ENCODE measurements at places on chromosomes 7 and 10.

DNA sequence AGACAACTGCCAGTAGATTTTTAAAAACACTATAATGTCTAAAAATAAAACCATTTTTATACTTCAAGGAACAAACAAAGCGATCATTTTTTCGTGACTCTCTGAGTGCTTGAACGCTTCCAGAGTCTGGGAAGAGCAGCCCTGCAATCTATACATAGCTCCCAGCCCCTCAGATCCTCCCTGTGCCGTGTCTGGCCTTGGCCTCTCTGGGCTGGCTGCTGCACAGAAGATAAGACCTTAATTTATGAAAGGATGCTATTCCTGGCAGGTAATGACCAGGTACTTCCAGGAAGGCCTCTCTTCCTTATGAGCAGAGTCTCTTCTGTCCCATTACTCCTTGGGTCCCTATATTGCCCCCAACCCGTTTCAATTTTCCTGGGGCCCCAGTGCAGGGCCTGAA is 200.9 kb upstream of the AOAH start:
- no peak for DNase-seq

DNA sequence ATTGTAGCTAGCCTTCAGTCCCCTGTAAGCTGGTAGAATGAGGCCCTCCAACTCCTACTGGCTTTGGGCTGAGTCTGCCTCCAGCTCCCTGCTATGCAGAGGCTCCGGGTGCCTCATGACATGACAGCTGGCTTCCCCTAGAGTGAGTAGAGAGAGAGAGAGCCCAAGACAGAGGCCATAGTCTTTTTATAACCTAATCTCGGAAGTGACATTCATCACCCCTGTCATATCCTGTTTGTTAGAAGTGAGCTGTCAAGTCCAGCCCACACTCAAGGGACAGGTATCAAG is 53.9 kb upstream of the CTBP2 start:
- no peak for DNase-seq

GRCh38 chr7:70569335-70569819 is 562.6 kb upstream of the GALNT17 start:
- DNase-seq: peak; percentile 40

DNA sequence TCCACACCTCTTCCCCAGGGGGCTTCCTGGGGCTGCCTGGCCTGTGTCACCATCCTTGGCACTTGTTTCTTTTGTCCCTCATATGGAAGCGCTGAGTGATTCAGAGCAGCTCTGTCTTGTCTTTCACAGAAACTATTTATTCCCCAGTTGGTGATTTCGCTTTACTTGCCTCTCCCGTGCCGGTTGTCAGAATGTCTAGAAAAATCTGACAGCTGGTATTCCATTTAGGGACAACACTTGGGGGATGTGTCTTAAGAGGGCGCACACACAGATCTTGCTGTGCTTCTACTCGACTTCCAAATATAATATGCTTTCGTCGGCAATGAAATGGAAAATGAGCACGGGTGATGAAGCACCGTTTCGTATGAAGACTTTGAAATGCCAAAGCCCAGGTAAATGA is 611.8 kb downstream of the CALN1 start:
- no peak for DNase-seq

GRCh38 chr7:4775848-4776623 is 613 bp downstream of the AP5Z1 start:
- no peak for DNase-seq

DNA sequence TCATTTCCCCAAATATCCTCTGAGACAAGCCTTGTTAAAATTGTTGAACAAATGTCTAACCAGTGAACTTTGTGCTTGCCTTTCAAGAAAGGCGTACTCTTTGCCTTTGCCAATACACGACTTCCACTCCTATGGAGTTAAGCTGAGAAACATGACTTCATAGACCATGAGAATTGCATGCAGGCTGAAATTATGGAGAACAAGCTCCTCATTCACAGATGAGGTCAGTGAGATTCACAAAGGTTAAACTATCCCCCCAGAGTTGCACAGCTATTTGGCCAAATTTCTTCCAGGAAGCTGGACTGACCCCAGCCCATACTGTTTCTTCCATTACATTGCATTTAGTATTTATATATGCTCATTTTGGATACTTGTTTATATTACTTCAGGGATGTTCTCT is 221.4 kb upstream of the SEMA3C start:
- DNase-seq: no peak

- DNase-seq: no peak
Observed at GRCh38 chr10:110285501-110285900, 19.2 kb downstream of the SMNDC1 start.

DNA sequence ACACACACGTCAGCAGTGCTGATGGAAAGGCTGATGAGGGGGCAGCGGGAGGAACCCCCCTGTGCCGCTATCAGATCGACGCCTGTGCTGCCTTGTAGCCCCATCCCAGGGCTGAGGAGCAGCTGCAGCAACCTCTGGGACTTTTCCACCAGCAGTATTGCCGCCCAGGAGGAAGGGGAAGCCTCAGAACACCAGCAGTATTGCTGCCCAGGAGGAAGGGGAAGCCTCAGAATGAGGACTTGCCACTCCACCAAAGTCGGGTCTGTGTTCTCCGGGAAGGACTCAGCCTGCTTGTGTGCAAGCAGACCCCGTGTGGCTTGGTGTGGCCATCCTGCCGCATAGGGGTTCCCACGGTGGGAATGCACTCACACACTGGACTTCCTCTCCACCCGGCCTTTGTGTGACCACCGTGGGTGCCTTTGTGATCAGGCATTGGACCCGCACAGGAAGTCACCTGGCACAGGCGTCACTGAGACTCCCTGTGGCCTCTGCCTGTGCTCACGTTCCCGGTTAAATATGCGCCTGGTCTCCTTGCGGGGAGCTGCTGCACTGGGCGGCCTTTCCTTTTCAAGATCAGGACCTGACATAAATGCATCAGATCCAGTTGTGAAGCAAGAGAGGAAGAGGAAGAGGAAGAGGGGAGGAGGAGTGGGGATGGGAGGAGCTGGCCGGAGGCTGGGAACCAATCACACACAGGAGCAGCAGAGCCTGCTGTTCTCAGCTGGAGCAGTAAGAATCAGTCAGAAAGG is 248.5 kb downstream of the DNAJB6 start:
- DNase-seq: no peak

DNA sequence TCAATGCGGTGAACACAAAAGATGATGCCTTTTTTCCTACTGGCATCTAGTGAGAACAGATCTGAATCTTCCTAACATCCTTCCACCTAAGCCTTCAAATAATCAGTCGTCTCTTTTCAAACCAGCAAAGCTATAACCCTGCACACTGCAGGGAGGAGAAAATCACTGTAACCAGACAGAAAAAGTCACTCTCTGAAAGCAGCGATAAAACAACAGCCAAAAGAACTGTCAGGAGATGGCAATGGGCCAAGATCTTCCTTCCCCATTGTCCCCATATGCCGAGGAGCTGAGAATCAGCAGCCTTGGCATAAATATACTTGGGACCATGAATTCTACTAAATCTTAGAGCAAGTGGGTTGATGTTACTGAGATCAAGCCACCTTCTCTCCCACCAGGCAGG is 13.1 kb downstream of the FZD9 start:
- DNase-seq: no peak

DNA sequence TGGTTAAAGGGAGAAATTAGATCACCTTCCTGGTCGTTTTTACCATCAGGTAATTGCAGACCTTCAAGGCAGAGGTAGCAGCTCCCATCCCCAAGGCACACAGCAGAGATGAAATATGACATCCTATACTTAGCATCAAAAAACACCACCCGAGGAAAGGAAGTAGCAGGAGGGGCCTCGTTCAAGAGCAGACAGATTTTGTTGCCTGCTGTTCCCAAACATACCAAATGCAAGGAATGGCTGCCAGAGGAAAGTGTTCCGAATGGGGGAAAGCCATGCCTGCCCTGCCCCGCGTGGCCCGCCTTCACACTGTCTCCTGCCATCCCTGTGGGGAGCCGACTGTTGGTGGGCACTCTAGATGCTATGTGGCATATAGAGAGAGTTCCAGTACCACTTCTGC is 18.0 kb downstream of the FKBP6 start:
- peak; percentile 6 for DNase-seq

GRCh38 chr10:81414038-81414437 is 461.0 kb upstream of the NRG3 start:
- peak; percentile 5 for DNase-seq

GRCh38 chr7:93198472-93198871 is 27.8 kb downstream of the HEPACAM2 start:
- no peak for DNase-seq

- no peak for DNase-seq
Observed at GRCh38 chr7:134587750-134588149, 38.8 kb downstream of the AKR1B15 start.

DNA sequence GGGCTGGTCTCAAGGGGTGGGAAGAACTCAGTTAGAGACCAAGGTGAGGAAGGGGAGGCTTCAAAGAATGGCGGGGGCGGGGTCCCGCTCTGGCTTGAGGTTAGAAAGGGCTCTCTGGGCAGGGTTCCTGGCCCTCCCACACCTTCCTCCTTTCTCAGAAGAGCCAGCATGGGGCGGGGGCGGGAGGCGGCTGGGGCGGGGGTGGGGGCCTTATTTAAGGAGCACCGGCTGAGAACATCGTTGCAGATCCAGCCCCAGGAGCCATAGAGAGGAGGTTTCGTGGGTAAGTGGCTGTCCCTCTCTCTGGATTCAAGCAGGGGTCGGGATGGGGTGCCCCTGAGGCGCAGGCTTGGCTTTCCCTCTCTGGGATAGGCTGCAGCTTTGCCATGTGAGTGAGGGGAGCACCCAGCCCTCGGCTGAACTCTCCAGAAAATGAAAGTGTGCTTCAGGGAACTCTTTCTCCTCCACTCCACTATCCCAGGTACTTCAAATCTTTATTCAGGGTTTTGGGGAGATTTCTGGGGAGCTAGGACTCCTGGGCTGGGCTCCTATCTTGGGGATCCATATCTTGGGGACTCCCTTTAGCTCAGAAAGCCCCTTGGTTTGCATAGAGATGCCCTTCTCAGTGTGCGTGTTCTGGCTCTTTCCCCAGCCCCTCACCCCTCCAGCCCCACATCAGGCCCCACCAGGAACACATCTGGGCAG is 3.3 kb upstream of the CUEDC2 start:
- no peak for DNase-seq

DNA sequence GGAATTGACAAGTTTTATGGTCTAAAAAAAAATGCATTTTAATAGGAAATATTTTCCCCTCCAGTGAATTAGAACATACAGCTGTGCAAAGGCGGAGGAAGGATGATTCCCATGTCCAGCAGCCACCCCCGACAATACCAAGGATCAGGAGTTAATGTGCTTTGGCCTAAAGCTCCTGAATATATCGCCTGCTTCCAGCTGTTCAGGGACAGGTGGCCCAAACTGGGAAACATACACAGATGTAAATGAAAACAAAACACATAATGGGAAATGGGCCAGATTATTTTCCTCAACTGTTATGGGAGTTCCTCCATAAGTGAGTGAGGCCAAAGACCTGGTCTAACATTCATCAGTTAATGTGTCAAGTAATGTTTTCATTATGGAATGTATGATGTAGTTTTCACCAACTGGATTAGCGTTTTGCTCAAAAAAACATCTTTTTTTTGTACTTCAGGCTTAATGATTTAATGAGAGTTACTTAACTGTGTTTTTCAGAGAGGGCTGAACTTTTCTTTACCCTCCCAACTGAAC is 55.1 kb upstream of the LAMB1 start:
- DNase-seq: no peak

GRCh38 chr10:66637273-66638036 is 288.4 kb upstream of the LRRTM3 start:
- DNase-seq: no peak

DNA sequence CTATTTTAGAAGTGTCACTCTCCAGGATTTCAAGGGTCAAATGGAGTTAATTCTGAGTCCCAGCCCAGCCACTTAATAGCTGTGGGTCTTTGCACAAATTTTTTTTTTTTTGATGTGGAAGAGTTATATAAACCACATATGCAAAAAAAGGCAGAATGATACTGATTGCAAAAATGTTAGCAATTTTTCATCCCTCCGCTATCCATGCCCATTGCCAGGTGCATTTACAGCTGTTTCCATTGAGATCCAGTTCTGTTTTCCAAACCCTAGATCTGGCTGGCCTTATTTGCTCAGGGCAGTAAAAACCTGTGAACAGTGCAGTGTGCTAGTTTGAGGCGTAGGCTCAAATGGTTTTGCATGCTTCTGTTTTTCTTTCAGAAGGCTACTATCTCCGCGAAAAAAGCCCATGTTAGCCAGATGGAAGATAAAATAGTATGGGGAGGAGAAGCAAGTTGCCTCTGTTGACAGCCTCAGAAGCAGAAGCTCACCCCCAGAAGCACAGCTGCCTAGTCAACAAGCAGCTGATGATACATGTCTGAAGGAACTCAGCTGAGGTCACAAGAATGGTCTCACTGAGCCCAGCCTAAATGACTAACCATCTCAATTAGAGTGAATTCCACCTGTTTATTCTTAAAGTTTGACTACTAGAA is 997 bp upstream of the ZNF138 start:
- DNase-seq: no peak

- DNase-seq: no peak
Observed at GRCh38 chr10:82815680-82816079, 940.7 kb downstream of the NRG3 start.

GRCh38 chr10:20877986-20878983 is 18.8 kb downstream of the NEBL start:
- DNase-seq: no peak

GRCh38 chr7:102417105-102417504 is 16.3 kb upstream of the ORAI2 start:
- no peak for DNase-seq

DNA sequence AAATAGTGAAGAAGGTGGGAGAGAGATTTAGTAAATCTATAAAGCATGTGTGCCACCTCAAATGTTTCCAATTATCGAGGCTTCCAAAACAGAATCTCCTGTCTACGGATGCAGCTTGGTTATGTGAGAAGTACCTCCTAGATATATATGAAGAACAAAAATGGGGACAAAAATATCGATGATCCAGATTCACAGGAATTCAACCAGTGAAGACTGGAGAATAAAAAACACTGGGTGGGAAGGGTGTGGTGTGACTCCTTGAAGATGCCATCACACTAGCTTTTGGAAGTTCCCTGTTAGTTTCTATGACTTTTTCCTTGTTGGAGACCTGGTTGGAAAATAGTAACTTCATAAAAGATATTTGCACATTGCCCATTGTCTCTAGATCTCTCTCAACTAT is 152.4 kb downstream of the LRRC4 start:
- DNase-seq: no peak

GRCh38 chr7:26321435-26321834 is 29.8 kb downstream of the SNX10 start:
- DNase-seq: no peak

- no peak for DNase-seq
Observed at GRCh38 chr10:129330211-129330610, 136.8 kb upstream of the MGMT start.

DNA sequence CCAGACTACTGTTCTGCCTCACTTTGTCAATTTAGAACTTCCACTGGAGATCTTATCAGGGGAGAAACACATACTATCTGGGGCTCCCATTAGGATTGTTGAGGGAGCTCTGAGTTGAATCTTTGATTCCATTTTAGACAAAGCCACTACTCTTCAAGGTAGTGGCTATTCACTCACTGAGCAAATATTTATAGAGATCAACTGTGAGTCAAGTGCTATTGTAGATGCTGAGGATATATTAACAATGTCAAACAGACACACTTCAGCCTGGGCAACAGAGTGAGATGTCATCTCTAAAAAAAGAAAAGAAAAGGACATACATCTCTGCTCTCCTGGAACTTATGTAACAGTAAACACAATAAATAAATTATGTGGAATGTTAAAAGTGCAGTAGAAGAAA is 315.3 kb downstream of the PTEN start:
- no peak for DNase-seq

- no peak for DNase-seq
Observed at GRCh38 chr10:30818010-30818660, 188.6 kb upstream of the LYZL2 start.

GRCh38 chr7:29968683-29969395 is 20.8 kb downstream of the SCRN1 start:
- DNase-seq: no peak
